Stimulated activated CD4-positive, alpha-beta T cell treated with anti-CD3 and anti-CD28 coated beads, TNF-alpha, amount 100 ng/mL, for 1 hour (primary cell): ENCODE measurements at places on chromosomes 1 and 21.

DNA sequence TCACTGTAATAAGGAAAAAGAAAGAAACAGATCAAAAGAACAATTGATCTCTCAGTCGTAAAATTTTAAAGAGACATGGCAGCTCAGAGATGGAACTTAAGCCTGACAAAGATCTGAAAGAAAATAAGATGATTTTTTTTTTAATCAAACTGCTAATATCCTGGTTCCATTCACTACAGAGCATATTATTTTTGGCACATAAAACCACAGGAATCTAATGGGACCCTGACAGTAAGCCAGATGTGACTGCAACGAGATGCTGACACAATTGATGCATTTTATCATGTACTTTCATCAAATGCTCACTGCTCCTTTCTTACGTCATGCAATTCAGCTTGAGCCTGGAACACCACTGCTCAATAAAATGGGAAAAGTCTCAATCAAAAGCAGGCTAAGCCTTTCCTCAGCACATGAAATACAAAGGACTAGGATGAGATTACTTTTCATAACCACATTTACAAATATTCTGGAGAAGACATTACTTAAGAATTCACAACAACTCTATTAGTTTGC lies 16.6 kb downstream of the GPATCH2 start:
- DNase-seq: no peak

- DNase-seq: peak; percentile 17
These were observed 4.6 kb downstream of the FCRLB start for GRCh38 chr1:161725908-161726472.

DNA sequence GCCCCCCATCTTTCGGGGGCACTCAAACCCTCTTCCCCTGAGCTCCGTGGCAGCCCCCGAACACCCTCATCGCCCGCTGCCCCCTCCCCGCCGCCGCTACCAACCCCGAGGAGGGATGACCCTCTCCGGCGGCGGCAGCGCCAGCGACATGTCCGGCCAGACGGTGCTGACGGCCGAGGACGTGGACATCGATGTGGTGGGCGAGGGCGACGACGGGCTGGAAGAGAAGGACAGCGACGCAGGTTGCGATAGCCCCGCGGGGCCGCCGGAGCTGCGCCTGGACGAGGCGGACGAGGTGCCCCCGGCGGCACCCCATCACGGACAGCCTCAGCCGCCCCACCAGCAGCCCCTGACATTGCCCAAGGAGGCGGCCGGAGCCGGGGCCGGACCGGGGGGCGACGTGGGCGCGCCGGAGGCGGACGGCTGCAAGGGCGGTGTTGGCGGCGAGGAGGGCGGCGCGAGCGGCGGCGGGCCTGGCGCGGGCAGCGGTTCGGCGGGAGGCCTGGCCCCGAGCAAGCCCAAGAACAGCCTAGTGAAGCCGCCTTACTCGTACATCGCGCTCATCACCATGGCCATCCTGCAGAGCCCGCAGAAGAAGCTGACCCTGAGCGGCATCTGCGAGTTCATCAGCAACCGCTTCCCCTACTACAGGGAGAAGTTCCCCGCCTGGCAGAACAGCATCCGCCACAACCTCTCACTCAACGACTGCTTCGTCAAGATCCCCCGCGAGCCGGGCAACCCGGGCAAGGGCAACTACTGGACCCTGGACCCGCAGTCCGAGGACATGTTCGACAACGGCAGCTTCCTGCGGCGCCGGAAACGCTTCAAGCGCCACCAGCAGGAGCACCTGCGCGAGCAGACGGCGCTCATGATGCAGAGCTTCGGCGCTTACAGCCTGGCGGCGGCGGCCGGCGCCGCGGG lies 837 bp downstream of the FOXD3 start:
- no peak for DNase-seq

- no peak for DNase-seq
These were observed 168.7 kb downstream of the RUNX1 start for GRCh38 chr21:34880401-34880800.

DNA sequence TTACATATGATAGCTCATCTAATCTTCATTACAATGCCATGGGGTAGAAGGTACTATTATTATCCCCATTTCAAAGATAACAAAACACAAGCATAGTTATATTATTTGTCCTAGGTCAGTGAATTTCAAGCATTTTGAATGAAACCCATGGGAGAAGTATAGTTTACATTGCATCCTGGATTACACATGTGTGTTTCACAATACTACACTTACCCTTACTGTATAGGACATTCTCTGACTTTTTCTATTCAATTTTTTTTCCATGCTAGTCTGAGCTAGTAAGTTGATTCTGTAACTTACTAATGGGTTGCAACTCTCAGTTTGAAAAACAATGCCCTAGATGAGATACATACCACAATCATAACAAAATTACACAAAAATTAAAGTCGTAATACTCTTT lies 8.7 kb upstream of the GPX7 start:
- DNase-seq: no peak

DNA sequence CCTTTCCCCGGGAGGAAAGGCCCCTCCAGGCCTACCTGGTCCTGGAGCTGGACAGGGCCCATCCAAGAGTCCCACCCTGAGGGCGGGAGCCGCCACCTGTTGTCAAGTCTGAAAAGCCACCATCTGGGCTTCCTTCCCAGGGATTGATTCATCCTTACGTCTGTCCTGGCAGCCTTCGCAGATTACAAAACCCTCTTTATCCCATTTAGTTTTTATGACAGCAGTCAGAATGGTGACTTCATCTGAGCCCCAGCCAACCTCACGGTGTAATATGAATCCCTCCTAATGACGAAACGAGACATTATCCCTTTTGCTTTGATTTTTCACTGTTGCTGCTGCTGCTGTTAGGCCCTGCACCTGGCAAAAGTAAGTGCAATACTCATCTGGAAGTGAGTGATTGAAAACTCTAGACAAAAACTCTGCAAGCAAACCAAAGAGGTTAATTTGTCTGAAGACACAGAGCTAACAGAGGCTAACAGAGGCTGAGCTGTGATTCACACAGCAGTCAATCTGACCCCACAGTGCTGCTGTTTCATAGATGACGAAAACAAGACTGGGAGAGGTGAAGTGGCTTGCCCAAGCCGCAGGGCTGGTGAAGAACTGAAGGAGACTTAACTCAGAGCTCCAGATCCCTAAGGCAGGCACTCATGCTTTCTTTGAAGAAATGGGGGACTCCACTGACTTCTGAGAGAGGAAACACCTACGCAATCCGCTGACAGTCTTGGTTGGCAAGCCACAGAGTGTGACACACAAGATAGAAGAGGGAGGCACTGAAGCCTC lies 30.0 kb upstream of the S100A7 start:
- DNase-seq: no peak

DNA sequence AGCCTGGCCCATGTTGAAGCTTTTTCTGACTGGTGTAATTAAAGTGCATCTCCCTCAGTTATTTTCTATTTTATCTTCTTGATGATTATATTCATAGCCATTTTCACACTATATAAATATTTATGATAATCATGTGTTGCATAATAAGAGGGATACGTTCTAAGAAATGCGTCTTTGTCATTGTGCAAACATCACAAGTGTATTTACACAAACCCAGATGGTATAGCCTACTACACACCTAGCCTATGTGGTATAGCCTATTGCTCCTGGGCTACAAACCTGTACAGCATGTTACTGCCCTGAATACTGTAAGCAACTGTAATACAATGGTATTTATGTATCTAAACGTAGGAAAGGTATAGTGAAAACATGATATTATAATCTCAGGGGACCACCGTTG lies 88.1 kb downstream of the BACH1 start:
- DNase-seq: no peak

DNA sequence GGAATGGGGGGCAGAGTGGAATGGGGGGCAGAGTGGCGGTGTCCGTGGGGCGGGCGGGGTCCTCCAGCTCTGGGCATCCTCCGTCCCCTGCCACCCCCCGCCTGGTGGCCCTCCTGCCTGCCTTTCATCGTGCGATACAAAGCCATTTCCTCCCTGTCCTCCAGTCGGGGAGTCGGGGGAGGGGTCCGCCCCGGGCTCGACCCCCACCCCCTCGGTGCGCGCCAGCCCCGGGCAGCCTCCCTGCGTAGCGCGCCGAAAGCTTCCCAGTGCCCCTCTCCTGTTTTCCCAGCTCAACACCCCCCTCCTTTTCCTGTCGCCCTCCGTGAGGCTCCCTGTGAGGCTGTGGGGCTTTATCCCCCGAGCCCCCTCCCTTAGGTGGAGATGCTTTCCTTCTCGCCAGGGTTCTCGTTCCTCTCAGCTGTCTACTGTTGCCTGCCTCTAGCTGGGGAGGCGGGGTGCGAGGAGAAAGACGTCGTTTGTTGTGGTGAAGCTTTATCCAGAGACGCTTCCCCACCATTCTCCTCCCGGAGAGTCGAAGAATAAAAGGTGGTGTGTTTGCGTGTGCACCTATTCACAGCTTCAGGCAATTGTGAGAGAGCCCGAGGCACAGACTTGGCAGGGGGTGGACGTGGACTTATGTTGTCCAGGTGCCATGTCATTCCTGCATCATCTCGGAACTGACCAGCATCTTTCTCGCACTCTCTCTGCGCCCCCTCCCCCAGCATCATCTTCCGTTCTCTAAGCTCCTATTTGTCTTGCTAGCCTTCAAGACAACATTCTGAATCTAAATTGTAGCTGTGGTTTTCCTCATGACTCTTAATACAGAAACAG lies 848 bp downstream of the DNM3 start:
- no peak for DNase-seq

- no peak for DNase-seq
These were observed 9.5 kb downstream of the JAK1 start for GRCh38 chr1:64956733-64957441.

GRCh38 chr1:233140974-233141373 lies 154.6 kb downstream of the PCNX2 start:
- no peak for DNase-seq

GRCh38 chr1:212104586-212105325 lies 69.2 kb downstream of the DTL start:
- DNase-seq: no peak

- DNase-seq: no peak
These were observed 64.3 kb downstream of the RERE start for GRCh38 chr1:8752921-8753713.

- DNase-seq: no peak
These were observed 49.8 kb upstream of the FBXO28 start for GRCh38 chr1:224064150-224064549.

DNA sequence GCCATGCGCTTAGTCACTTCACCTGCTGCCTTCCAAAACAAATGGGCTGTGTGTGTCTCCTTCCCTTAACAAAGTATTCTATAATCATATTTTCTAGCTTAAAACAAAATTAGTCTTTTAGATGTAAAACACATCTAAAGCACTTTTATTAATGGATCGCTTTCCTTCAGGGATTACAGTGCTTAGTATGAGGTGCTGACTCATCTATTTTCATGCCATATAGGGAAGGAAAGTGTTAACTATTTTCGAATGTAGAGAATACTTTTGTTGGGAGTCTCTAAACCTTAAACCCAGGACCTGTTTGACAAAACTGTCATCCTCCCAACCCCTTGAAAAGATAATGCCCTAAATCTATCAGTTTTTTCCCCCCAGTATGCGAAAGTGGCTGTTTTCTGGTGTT lies 90.2 kb downstream of the PBX1 start:
- DNase-seq: no peak

- DNase-seq: no peak
These were observed 29.4 kb upstream of the RBM15 start for GRCh38 chr1:110309767-110310166.

GRCh38 chr1:172411791-172412338 lies 8.6 kb upstream of the C1orf105 start:
- DNase-seq: no peak

GRCh38 chr1:31437433-31438037 lies 24.5 kb downstream of the SERINC2 start:
- no peak for DNase-seq

DNA sequence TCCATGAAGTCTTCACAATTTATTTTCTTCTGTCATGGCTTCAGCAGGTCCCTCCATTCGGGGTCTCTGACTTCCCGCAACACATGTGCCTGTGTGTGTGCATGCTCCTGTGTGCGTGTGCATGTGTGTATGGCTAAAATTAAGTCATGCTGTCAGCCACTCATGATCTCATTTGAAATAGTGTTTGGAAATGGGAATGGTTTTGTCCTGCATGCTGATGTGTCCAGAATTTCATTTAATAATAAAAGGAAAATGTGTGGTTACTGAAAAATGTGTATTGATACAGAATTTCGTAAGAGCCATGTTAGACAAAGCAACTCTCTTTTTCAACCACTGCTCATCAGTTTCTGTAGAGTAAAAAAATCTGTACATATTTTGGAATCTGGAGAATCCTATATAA lies 123.8 kb upstream of the PRDX6 start:
- DNase-seq: no peak

GRCh38 chr1:17405898-17406759 lies 33.3 kb downstream of the RCC2 start:
- no peak for DNase-seq

- DNase-seq: no peak
These were observed 56.9 kb downstream of the CD58 start for GRCh38 chr1:116513956-116514355.

- DNase-seq: no peak
These were observed 36.1 kb downstream of the PLXNA2 start for GRCh38 chr1:208208132-208208487.

- peak; percentile 59 for DNase-seq
These were observed 45.8 kb upstream of the CRNN start for GRCh38 chr1:152459596-152460528.

GRCh38 chr1:201266774-201267173 lies 16.5 kb upstream of the PKP1 start:
- DNase-seq: no peak

DNA sequence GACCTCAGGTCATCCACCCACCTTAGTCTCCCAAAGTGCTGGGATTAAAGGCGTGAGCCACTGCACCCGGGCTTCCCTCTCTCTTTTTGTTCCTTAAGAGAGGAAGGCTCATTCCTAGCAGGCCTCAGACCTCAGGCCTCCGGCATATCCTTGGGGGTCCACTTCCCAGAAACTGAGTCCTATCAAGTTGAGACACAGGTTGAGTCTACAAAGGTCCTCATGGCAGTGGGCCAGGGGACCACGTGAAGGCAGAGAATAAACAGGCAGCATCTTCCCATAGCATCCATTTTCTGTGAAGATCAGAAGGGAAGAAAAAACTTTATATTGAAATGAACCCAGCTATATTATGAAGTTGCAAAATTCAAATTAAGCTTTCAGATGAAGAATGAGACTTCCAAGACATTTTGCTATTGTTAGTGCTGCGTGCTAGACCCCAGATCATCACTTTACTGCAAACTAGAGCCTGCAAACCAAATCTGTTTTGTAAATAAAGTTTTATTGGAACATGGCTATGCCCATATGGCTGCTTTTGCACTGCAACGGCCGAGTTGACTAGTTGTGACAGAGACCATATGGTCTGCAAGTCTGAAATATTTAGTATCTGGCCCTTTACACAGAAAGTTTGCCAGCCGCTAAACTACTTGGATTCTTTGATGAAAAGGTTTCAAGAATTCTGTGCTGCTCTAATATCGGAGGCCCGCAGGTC lies 3.5 kb upstream of the CELA2A start:
- no peak for DNase-seq

DNA sequence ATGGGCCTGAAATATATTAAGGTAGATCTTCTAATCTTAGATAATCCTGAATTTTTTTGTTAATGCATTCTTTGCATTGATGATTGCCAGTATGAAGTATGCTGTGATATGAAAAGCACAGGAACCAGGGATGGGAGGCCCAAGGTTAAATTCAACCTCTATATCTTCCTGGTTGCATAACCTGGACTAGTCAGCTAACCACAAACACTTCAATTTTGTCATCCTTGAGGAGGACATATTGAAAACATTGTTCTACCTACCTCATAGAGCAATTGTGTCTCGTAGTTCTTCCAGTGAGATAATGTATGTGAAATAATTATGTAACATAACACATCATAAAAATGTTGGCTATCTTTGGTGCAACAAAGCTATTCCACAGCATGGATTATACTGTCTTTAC lies 25.6 kb downstream of the PDC start:
- DNase-seq: no peak
